WTC11 (cell line): ENCODE measurements at places on chromosomes 5 and 9.
A peak's percentile ranks its signal among the peaks of the same experiment; 100 is the strongest.

DNA sequence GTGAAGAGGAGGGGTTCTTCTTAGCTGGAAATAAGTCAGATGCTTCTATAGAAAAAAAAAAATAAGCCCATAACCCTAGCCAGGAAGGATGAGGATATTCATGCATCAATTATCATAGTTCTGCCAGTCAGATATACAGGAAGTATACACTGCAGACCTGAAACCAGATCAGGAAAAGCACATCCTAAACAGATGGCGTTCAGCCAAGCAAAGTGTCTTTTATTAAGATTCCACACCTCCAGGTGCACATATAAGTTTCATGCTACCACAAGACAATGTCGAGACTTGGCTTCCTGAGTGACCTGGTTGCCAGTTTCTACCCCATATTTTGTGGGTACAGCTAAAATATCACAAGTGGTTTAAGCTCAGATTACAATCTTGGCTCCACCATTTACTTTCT lies 108.3 kb downstream of the CETN3 start:
- DNase-seq = no peak

- DNase-seq = no peak
Observed at GRCh38 chr5:19853616-19854240, 134.3 kb downstream of the CDH18 start.

DNA sequence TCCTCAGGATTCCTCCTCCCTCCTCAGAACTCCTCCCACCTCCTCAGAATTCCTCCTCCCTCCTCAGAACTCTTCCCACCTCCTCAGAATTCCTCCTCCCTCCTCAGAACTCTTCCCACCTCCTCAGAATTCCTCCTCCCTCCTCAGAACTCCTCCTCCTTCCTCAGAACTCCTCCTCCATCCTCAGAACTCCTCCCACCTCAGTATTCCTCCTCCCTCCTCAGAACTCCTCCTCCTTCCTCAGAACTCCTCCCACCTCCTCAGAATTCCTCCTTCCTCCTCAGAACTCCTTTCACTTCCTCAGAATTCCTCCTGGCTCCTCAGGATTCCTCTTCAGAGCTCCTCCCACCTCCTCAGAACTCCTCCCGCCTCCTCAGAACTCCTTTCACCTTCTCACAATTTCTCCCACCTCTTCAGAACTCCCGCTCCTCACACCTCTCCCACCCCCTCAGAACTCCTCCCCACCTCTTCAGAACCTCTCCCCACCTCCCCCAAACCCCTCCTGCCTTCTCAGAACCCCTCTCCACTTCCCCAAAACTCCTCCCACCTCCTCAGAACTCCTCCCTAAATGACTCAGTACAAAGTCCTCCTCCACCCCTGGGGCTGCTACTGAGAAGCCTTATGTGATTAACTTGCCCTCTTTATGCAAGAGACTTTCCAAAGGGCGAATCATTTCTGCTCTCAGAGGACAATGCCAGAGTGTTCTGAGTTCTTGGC lies 23.2 kb downstream of the SLC46A2 start:
- DNase-seq = peak; percentile 17

DNA sequence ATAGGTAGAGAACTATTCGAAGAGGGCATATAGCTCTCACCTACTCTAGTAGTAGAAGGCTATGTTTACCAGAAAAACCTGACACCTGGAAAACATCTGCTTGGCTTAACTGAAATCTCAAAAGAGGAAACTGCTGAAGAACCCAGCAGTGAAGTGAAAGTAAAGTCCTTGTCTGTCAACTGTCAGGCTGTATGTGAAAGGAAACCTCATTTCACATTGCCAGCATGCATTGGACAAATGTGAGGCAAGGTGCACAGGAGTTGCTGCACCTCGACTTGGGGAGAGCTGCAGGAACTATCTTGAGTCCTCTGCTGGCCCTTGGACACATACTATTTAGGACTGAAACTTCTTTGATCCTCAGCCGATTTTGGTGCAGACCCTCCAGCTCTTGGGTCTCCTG lies 53.3 kb downstream of the NREP start:
- no peak for DNase-seq

DNA sequence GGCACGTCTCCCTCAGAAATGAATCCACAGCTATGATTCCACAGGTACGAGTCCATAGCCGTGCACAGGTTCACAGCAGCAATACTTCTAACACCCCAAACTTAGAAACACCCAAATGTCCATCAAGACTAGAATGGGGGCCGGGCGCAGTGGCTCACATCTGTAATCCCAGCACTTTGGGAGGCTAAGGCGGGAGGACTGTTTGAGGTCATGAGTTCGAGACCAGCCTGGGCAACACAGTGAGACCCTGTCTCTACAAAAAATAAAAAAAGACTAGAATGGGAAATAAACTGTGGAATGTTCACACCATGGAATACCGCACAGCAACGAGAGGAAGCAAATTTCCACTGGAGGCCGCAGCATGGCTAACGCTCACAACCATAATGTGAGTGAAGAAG lies 4.3 kb upstream of the DOLPP1 start:
- no peak for DNase-seq

- DNase-seq = no peak
Observed at GRCh38 chr9:33161011-33161588, 6.0 kb downstream of the B4GALT1 start.

DNA sequence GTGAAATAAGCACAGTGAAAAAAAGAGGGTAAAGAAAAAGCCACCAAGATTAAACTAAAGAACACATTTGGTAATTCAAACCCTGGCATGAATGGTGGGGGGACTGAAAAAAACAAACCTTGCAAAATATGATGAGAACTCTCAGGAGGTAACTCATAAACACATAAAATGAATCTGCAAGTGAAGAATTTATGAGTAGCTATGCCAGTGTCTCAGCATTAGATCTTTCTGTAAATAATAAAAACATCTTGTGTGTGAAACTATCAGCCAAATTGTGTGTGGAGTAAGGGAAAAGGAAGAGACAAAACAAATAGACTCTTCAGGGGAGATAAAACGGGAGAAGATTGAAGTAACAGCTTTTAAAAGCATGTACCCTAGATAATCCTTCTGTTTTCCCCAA lies 129.6 kb upstream of the SPEF2 start:
- no peak for DNase-seq

GRCh38 chr9:16309469-16310271 lies 560.8 kb downstream of the BNC2 start:
- DNase-seq = no peak

GRCh38 chr9:76759732-76760131 lies 4.5 kb upstream of the PCA3 start:
- DNase-seq = no peak

DNA sequence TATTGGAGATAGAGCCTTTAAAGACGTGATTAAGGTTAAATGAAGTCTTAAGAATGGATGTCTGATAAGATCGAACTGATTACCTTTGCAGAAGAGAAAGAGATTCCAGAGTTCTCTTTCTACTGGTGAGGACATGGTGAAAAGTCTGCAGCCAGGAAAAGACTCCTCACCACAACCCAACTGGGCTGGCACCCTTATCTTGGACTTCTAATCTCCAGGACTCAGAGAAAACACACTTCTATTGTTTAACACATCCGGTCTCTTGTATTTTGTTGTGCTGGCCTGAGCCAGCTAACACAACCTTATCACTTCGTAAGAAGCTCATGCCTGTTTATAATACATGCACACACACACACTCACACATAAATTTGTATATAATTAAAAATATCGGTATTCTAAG lies 489.1 kb downstream of the PRDM9 start:
- DNase-seq = no peak

DNA sequence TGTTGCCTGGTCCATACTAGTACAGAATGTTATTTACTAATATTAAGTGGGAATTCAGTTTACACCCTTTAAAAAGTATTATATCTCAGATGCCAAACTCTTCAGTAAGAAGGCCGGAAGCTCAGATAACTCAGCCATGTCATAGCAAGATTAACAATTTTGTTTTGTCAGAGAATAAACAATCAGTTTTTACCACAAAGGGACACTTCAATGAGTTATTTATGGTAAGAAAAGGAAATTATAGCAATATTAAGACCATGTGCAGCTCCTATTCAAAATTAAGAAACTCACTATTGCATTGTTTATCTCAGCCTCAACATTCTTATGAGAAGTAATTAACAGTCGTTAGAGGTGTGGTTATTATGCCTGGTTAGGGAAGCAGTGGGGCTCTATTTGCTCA lies 13.1 kb upstream of the ARL15 start:
- no peak for DNase-seq

DNA sequence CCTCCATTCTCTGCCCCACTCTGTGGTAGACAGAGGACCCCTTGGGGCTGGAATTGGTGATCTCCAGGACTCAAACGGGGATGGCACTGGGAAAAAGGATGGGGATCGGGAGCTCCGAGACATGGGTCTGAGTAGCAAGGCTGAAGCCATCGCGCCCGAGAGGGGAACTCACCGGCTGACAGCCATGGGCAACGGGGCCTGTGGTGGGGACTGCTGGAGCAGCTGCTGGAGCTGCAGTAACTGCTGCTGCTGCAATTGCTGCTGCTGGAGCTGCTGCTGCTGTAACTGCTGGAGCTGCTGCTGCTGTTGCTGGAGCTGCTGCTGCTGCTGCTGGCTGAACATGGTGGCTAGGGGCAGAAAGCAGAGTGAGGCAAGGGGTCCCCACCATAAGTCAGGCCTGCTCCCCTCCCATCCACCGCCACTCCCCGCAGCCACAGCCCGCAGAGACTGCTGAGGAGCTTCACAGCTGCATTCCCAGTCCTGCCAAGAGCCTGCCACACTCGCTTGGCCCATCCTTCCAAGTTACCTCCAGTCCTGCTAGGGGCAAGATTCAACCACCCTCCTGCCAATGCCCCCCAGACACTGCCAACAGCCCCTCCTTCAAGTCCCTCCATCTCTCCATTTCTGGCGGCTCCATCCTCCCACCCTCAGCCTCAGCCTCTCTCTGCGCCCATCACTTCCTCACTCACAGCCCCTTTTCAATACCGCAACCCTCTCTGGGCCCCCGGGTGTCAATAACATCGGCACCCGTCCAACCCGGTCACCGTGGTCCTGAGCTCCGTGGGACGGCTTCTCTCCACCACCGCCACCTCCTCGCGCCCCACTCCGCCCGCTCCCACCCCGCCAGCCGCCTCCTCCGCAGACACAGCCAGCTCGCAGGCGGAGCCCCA lies 611 bp downstream of the CIZ1 start:
- DNase-seq = no peak

GRCh38 chr5:176875783-176876505 lies 23.2 kb downstream of the HK3 start:
- no peak for DNase-seq

GRCh38 chr9:30796764-30797163 lies 1587.7 kb upstream of the ACO1 start:
- no peak for DNase-seq

GRCh38 chr5:91162534-91163381 lies 220.4 kb downstream of the ARRDC3 start:
- no peak for DNase-seq

DNA sequence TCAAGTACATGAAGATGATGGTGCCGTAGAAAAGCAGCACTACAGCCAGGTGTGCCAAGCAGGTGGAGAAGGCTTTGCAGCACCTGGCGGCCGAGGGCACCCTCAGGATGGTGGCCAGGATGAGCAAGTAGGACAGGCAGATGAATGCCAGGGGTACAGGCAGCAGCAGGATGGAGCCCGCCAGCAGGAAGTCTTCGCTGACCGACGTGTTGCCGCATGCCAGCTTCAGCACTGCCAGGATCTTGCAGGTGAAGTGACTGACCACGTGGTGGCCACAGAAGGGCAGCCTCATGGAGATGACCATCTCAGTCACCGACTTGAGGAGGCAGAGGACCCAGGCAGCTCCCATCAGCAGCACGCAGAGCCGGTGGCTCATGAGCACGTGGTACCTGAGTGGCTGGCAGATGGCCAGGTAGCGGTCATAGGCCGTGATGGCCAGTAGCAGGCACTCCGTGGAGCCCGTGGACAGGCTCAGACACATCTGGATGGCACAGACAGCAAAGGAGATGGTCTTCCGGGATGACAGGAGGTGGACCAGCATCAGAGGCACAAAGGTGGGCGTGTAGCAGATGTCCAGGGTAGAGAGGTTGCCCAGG lies 482 bp downstream of the OR13J1 start:
- DNase-seq = no peak

- DNase-seq = no peak
Observed at GRCh38 chr9:107588393-107588792, 98.8 kb upstream of the KLF4 start.

- DNase-seq = no peak
Observed at GRCh38 chr5:118857700-118858099, 130.6 kb downstream of the DTWD2 start.

- no peak for DNase-seq
Observed at GRCh38 chr9:83330207-83331196, 207.7 kb downstream of the FRMD3 start.

DNA sequence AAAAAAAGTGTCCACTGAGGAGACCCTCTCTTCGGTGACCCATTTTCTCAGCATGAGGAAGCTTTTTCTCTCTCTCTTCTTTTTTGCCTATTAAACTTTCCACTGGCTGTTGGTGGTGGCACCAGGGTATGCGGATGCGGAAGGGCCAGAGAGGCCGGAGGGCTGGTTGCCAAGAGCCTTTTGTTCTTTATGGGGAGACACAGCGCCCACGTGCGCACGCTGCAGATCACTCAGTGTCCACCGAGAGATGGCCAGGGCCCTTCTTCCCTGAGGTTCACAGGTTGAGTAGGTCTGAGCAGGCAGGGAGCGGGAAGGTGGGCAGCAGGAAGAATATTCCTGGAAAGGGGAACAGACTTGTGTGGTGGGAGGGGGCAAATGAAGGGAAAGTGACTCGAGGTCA lies 69.1 kb downstream of the STK10 start:
- no peak for DNase-seq

DNA sequence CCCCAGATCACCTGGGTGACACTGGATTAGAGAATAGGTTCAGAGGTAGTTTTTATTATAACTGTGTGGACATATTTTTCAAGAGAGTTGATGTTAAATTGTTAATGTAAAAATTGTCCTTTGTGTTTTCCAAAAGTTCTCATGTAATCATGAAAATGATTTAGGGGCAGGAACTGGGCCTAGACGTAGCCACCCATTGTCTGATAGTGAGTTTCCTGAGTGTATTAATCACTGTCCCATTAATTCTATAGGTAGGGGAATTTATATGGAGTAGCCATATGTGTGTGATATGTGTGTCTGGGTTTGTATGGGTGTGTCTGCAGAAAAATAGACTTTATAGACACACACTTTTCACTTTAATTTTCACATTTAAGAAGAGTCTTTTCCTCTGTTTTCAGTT lies 144.6 kb upstream of the RAI14 start:
- no peak for DNase-seq
